Ovary (tissue), 10 donors: ENCODE measurements at places on chromosomes 4 and X.
A peak's percentile ranks its signal among the peaks of the same experiment; 100 is the strongest.

- no peak for DNase-seq
Observed at GRCh38 chr4:16627999-16628398, 270.4 kb downstream of the LDB2 start.

DNA sequence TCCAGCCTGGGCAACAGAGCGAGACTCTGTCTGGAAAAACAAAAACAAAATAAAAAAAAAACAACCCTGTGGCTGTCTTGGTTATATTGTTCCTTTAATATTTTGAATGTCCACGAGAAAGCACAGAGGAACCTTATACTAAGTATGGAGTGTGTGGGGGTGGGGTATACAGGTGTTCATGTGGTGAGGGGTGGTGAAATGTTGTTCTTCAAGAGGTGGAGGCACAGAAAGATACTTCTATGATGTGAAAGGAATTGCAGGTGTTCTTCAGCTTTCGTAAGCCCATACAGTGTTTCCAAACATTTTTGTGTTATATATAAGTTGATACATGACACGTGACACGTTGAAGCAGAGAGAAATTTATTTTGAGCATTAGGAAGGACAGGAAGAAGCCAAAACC lies 46.4 kb downstream of the SLC9A6 start:
- no peak for DNase-seq

DNA sequence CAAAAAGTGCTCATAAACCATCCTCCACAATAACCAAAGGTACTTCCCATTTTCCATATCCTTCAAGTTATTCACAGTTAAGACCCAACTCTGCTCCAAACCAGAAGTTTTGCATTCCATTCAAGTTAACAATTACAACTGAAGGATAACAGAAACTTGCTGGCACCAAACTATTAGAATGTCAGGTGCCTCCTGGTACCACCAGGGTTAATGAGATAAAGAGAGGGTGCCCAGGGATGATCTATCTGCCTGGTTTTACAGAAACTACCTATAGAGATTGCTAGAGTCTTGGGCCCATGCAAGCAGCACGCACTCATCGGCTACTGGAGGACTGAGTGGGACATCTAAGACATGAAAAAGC lies 114.6 kb downstream of the RBM47 start:
- no peak for DNase-seq

GRCh38 chr4:114782415-114783214 lies 184.0 kb downstream of the UGT8 start:
- no peak for DNase-seq

DNA sequence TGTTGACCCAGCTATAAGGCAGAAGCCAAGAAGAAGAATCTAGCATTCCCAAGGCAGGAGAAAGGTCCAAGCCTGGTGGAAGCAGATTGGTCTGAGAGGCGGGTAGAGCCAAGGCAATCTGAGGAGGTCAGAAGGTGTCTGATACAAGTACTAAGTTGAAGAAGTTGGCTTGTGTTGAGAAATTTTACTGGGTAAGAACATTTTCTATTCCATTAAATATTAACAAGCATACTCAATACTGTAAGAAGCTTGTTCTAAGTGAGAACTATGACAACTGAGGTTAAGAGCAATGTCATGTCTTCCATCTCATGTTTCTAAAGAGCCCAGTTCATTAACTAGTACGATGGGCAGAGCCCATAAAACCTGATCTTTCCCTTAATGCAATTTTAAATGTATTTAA lies 75.0 kb downstream of the FAM13A start:
- no peak for DNase-seq

- no peak for DNase-seq
Observed at GRCh38 chr4:78370631-78371372, 180.8 kb upstream of the ANXA3 start.

DNA sequence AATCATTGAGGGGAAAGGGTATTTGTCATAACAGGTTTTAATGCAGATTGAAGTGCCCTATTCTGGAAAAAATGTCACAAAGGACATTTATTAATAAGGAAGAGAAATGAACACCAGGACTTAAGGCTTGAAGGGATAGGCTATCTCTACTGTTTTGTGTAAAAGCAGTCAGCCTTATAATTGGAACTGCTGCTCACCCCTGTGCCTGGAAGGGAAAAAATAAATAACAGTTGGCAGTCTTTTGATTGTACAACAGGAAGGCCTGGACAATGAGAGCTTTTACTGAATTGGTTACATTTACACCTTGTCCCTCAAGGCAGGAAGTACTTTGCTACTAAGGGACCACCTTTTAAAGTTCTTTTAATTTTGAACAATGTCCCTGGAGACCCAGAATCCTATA lies 17.8 kb upstream of the MAGED4 start:
- DNase-seq: no peak

DNA sequence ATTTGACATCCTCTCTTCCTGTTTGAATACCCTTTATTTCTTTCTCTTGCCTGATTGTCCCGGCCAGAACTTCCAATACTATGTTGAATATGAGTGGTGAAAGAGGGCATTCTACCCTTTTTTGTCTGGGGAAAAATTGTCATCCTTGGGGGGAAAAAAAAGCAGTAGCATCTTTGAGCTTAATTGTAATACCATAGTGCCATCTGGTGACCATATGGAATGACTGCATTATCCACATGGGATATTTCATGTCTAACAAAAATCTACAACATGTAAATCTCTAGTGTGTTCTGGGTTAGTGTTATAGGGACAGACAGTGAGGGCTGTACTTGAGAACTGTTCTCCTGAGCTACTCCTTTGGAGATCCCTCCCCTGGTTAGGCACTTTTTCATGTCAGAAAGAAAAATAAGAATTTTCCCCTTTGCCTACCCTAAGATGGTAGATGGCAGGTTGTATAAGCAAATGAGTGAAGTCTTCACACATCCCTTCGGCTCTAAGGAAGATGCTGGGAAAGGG lies 26.0 kb downstream of the CAPN6 start:
- DNase-seq: no peak

DNA sequence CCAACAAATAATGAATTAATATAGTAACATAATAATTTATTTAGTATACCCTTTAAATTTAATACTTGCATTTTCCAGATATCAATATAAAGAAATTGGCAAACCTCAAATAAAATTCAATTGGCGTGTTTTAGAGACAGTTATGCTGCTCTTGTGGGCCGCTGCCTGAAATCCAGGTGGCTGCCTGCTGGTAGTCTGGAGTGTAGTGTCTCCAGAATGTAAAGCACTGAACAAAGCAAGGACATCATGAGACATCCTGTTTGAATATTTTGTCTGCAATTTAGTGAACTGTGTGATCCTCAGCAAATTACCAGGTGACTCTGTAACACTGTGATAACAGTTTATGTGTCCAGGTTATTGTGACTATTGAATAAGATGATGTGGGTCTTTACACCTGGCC lies 29.9 kb downstream of the ZFP42 start:
- no peak for DNase-seq

DNA sequence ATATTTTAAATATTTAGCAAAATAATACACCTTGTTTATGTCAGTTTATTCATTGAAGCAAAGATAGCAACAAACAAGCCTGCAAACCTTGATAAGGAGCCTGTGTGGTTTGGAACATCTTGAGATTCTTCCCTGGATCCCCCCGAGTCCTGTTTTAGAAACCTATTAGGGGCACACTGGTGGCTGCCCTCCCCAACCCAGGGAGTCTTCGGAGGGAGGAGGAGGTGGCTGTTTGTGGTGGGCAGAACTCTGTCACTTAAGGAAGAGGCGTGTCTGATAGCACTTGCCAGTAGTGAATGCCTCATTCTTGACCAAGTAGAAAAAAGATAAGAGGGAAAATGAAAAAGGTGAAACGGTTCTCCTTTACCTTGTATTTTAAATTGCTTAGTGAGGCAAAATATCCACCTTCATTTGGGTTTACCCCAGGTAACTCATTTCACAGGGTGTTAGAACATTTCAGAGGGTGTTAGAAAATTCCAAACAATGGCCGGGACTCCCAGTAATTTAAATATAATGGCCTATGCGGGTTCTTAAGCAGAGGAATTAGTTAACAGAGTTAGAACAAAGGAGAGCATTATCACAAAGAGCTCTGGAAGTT lies 10.4 kb downstream of the KIT start:
- no peak for DNase-seq

- DNase-seq: peak; percentile 58
Observed at GRCh38 chr4:98928131-98928504, 815 bp downstream of the EIF4E start.

DNA sequence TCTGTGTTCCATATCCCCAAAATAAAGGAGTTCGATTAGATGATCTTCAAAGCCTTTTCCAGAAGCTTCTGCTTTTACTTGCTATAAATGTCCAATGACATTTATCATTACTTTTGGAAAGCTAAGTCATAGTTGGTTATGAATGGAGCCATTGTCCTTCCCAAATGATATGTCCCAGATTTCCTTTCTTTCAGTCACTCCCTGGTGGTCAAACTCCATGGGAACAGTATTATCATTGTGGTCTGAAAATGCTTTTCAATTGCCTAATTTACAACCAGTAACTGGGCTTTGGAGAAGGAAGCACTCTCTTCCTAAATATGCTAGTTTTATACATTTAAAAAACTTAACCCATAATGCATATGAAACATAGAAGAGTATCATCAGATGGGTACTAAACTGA lies 571.5 kb upstream of the AMOT start:
- DNase-seq: no peak

GRCh38 chrX:103513476-103514108 lies 5.7 kb downstream of the RAB40A start:
- no peak for DNase-seq

GRCh38 chr4:2944586-2945526 lies 18.4 kb downstream of the NOP14 start:
- peak; percentile 8 for DNase-seq

DNA sequence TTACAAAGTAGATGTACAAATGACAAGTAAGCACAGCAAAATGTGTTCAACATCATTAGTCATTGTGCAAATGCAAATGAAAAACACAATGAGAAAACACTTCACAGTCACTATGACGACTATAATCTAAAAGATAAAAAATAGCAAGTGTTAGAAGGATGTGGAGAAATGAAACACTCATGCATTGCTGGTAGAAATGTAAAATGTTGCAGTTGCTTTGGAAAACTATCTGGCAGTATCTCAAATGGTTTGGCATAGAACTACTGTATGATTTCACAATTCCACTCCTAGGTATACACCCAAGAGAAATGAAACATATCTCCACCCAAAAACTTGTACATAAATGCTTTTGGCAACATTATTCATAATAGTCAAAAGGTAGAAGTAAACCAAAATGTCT lies 459.7 kb upstream of the TRAM1L1 start:
- no peak for DNase-seq

DNA sequence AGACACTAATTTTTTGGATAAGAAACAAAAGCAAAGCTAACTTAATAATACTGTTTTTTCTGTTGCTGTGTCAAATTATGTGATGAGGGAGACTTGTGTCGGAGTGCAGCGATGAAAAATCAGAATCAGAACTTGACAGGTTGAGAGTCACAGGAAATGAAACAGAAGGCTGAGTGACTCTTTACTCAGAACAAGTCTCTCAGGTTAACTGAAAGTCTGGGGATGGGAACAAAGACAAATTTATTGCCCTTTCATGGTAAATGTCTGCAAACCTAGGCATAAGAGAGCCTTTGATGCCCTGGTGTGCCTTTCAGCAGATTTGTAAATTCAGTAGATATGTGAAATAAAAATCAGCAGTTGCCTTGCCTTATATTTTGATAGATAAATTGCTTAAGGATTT lies 96.0 kb downstream of the ADGRL3 start:
- no peak for DNase-seq

DNA sequence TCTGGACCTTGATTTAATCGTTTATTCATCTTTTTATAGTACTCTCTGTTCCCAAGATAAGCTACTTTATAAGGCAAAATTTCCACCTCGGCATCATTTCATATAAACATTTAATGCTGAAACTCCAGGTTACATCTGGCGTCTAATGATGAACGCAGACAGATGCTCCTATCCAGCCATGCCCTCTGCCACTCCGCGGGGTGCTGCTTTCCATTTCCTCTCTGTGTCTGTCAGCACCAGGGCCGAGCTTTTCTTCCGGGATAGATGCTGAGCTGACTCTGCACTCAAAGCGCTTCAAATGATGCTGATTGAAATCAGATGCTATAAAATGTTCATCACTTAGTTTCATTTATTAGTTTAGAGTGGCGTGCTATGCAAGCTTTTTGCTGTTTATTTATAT lies 80.5 kb upstream of the HELT start:
- no peak for DNase-seq

GRCh38 chr4:125044886-125045285 lies 269.9 kb upstream of the FAT4 start:
- DNase-seq: no peak

- DNase-seq: no peak
Observed at GRCh38 chrX:8037593-8038348, 110.6 kb upstream of the PNPLA4 start.

GRCh38 chr4:88318751-88319350 lies 34.5 kb upstream of the PPM1K start:
- DNase-seq: no peak

GRCh38 chr4:148225639-148226038 lies 216.6 kb downstream of the NR3C2 start:
- no peak for DNase-seq

- no peak for DNase-seq
Observed at GRCh38 chrX:110321670-110322069, 3.8 kb upstream of the AMMECR1 start.

DNA sequence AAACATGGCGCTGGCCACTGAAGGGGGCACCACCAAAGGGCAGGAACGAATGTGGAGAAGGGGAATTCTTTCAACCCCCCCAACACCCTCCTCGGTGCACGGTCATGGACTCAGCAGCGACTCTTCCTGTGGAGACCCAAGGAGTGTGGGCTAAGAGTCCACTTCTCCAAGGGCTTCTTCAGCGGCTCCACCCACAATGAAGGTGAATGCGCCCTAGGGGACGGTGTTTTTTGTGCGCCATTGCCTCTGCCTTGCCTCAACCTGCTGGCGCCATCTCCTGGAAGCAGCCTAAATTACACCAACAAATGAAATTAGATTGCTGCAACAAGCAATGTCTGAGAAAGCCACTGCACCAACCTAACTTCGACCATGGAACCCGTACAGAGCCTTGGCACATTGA lies 169.2 kb upstream of the MAGEB18 start:
- DNase-seq: no peak

GRCh38 chr4:48237996-48238645 lies 31.5 kb downstream of the TEC start:
- no peak for DNase-seq
